Activated CD8-positive, alpha-beta memory T cell treated with anti-CD3 and anti-CD28 coated beads for 1 hour (primary cell): ENCODE measurements at places on chromosomes 3 and 15.
A peak's percentile ranks its signal among the peaks of the same experiment; 100 is the strongest.

- DNase-seq = no peak
These were observed 15.5 kb upstream of the ANXA2 start for GRCh38 chr15:60413231-60413824.

DNA sequence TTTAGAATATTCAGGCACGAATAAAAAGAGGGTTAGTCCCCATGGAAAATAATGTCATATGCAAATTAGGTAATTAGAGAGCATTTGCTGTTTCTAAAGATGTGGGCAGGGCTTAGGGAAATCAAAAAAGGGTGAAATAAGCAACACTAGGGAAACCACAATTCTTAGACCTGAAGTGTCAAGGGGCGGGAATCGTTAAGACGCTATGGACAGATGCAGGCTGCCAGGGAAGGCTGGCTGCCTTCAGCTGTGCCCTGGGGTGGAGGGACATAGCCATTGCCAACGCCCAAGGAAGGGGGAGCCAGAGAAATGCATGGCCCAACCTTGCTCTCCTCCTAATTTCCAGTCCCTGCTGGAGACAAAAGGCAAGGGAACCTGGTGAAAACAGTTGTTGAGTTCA, 141.7 kb upstream of the PROK2 start:
- DNase-seq = no peak

DNA sequence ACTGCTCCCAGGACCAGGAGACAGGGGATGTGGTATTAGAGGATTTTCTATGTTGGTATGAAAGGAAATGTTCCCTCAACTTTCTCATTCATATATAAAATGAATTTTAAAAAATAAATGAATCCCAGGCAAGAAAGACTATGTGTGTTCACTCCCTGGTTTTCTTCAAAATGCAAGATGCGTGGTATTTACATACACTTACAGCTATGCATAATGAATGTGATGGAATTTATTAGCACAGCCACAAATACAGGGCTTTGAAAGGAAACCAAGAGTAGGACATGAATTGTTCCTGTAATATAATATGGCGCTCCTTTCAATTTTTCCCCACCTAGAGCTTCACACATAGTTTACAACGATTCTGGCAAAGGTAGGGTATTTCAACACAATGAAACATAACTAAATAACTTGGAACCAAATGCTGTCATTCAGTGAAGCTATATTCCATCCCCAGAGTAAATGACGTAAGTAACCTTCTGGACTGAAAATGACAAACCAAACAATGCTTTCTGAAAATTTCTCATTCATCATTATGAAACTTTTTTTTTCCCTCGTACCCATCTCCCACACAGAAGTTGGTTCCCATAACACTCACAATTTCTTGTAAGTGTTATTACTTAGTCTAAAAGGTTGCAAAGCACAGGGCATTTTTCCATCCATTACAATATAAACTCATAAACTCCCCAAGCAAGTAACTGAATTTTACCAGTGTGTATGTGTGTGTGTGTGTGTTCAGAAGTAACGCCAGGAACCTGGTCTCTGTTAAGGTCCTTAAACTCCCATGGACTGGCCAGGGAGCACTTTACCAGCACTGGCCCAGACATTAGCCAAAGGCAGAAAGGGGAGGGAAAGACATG, 41.8 kb downstream of the CBLB start:
- no peak for DNase-seq

- no peak for DNase-seq
These were observed 29.6 kb downstream of the LRRFIP2 start for GRCh38 chr3:37144806-37145205.

- DNase-seq = no peak
These were observed 21.0 kb downstream of the RARB start for GRCh38 chr3:25448750-25449692.

DNA sequence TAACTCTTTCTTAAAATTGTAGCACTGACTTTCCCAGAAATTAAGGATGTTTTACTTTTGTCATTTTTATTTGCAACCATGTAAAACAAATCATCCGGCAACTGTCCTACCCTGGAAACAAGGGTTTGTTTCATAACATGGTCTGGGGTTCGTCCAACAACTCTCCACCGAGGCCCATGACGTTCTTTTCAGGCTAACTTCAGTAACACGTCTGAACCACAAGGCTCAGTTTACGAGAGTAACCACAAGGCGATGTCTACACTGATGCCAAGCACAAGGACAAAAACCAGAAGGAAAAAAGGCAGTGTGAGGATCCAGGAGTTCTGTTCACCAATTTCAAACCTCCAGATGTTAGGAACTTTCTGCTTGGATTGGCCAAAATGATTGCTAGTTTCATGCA, 546.1 kb downstream of the NTRK3 start:
- DNase-seq = no peak

DNA sequence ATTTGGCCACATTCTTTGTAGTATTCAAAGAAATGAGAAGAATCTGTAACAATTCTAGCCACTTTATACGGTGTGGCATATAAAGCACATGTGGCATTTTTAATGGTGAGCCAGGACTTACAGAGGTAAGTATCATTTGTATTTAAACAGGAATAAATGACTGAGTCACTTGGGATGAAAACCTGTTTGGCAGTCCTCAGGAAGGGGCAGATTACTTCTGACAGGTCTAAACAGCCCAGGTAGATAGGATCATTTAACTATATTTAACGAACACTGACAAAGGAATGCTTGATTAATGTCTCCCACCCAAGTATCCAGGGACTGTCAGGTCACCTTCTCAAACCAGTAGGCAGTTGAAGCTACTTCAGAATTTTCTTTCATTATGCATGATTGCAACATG, 241.5 kb upstream of the SATB1 start:
- no peak for DNase-seq

DNA sequence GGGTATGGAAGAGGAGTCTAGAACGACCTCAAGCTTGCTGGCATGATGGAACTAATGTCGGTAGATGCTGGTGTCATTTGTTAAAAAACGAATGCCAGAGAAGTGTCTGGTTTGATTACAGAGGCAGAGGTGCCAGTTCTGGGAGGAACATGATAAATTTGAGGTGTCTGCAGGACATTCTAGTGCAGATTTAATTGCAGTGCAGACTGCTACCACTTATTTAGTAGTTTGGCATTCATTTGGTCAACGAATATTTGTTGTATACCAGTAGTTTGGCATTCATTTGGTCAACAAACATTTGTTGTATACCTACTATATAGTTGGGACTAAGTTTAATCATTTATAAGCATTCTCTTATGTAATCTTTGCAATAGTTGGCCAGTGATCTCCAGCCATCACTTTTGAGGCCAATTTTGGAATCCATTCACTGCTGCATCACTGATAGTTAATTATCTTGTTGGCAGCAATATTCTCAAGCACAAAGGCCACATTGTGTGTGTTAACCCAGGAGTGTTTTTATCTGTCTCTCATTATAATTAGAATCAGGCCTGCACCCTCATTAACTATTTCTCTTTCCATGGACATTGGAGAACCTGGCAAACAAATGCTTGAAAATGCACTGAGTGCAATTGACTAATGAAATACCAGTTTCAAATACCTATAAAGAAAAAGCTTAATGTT, 19.5 kb upstream of the TGFBR2 start:
- no peak for DNase-seq

- DNase-seq = no peak
These were observed 47.7 kb downstream of the CCR3 start for GRCh38 chr3:46289966-46290365.

DNA sequence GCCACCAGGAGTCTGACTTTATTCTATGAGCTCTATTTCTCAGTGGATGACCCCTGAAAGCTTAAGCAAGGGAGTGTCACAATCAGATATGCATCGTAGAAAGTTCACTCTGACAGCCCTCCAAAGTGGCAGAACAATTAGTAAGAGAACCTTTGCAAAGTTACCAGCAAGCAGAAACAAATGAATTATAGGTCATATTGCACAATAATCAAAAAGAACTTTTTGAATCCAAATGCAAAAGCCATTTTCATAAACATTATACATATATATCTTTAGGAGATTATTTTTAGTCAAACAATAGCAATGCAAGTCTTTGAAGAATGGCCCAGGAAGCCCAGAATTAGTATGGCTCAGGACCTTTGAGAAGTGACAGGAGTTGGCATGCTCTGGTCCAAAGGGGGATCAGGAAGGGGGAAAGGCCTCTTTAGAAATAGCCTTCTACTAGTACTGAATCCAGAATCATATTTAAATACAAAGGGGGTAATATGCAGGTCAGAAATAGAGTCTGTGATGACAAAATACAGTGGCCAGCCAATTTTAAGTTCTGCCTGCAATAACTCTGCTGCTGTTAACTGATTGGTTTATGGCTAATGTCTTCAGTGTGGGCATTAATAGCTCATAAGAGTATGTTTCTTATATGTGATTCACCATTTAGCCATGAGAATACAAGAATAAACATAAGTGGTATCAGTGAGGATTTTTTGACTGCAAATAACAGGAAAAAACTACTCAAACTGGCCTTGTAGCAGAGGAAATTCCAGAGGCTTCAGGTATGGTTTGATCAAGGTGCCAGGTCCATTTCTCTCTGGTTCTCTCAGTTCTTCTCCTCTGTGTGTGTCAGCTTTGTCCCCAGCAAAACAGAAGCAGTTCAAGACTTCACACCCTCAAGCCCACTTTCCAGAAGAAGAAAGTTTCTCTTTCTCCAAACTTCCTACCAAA, 17.0 kb upstream of the ITGB5 start:
- no peak for DNase-seq

DNA sequence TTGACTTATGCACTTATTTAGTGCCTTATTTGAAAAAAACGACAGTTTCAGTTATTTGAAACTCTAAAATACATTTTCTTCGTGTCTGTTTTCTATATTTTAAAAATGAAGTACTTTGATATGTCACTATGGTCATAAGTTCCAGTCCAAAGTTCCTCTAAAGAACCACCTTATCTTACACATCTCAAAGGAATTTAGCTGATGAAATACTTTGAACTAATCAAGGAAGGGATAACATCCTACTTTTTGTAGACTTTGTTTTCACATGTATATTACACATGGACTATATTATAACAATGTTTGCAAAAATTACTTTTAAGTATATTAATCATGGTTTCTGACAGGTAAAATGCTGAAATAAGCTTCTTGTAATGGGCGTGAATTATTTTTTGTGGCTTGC, 265.8 kb upstream of the ZNF717 start:
- DNase-seq = no peak

- DNase-seq = no peak
These were observed 238.7 kb upstream of the BHLHE40 start for GRCh38 chr3:4740397-4741105.

- peak; percentile 91 for DNase-seq
These were observed 1.4 kb downstream of the POLR2H start for GRCh38 chr3:184362668-184363546.

- no peak for DNase-seq
These were observed 79.7 kb downstream of the RARB start for GRCh38 chr3:25507811-25508210.

GRCh38 chr15:60062826-60063225, 58.7 kb downstream of the FOXB1 start:
- DNase-seq = no peak

DNA sequence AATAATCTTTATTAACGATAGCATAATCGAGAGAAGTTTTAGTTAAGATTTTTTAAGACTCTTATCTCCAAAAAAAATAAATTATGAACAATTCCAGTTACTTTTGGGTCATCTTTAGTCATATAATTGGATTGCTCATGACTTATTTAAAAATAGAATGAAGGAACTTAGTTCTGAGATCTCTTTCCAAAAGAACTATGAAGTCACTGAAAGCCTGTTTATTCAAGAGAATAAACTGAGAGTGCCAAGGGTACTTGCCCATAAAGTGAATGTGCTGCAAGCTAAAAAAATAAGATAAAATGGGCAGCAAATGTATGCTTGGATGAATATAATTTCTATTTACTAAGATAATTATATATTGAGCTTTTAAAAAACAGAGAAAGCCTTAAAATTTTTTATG, 176.5 kb upstream of the PLSCR5 start:
- DNase-seq = no peak

- no peak for DNase-seq
These were observed 356.9 kb downstream of the SV2B start for GRCh38 chr15:91456921-91457320.

GRCh38 chr3:170109579-170110293, 71.8 kb downstream of the PHC3 start:
- DNase-seq = no peak

GRCh38 chr3:195554458-195554857, 11.3 kb upstream of the PPP1R2 start:
- DNase-seq = no peak

GRCh38 chr3:124873226-124873625, 13.9 kb downstream of the ITGB5 start:
- no peak for DNase-seq

- DNase-seq = no peak
These were observed 71.8 kb downstream of the THSD4 start for GRCh38 chr15:71187078-71187477.
